Activated naive CD8-positive, alpha-beta T cell treated with anti-CD3 and anti-CD28 coated beads, Interleukin-2, amount 10 ng/mL, durations not matched to agents 7 days and 5 days (primary cell): ENCODE measurements at places on chromosomes 4 and X. TPM values are rescaled to one million over a fixed set of nuclear protein-coding genes. Genes with fewer than 3 reads are reported as not detected.
A peak's percentile ranks its signal among the peaks of the same experiment; 100 is the strongest.

- peaks cover 4% of the 10 kb centered on the region for H3K27me3 ChIP-seq
- no peaks in the 10 kb centered on the region for H3K4me1 ChIP-seq
- H3K27ac ChIP-seq: no peak overlapping the region
- H3K36me3 ChIP-seq: no peaks in the 10 kb centered on the region
- DNase-seq: no peak
Observed at GRCh38 chrX:3757510-3758025, 44.1 kb upstream of the PRKX start.

GRCh38 chrX:1507511-1508463 lies 29.2 kb downstream of the P2RY8 start:
- peaks cover 15% of the 10 kb centered on the region for H3K4me1 ChIP-seq
- DNase-seq: peak; percentile 36
- peaks cover 41% of the 10 kb centered on the region for H3K36me3 ChIP-seq
- H3K27me3 ChIP-seq: no peaks in the 10 kb centered on the region
- peak overlapping the region; percentile 26 for H3K4me3 ChIP-seq

GRCh38 chrX:6732101-6732500 lies 197.2 kb upstream of the VCX3A start:
- H3K27ac ChIP-seq: no peak overlapping the region
- no peak for DNase-seq
- no peaks in the 10 kb centered on the region for H3K4me1 ChIP-seq
- H3K36me3 ChIP-seq: no peaks in the 10 kb centered on the region
- H3K4me3 ChIP-seq: no peak overlapping the region

DNA sequence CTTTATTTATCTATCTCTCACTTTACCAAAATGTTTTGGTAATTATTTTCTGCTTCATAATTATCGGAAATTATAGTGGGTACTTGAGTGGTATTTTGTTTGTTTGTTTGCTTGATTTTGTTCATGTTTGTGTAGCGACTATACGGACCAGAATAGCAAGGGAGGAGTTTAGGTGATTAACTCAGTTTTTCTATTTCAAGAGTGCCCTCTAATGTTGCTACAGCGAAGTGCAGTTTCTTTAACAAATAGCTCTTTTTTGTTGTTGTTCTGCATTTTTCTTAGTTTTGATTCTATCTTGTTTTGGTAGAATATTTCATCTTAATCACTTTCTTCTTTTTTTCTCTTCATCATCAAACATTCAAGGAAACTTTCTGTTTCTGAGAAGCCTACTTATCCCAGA lies 40.8 kb upstream of the QRFPR start:
- H3K27me3 ChIP-seq: peaks cover 19% of the 10 kb centered on the region
- H3K27ac ChIP-seq: no peak overlapping the region

DNA sequence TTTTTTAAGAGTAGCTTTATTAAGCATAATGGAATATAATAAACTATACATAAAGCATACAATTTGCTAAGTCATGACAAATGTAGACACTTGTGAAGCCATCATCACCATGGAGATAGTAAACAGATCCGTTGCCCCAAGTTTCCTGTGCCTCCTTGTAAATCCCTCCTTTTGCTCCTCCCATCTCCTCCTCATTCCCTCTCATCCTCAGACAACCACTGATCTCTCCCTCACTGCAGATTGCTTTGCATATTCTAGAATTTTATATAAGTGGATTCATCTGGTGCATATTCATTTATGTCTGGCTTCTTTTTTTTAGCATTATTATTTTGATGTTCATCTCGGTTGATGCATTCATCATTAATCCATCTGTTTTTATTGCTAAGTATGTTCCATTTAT lies 67.0 kb downstream of the CYTL1 start:
- H3K36me3 ChIP-seq: no peaks in the 10 kb centered on the region
- no peaks in the 10 kb centered on the region for H3K4me1 ChIP-seq
- peaks cover 5% of the 10 kb centered on the region for H3K27me3 ChIP-seq
- no peak for DNase-seq

Gene PRDM8
- total RNA-seq: 9.5 TPM

Gene NAA11
- total RNA-seq: not detected

Gene KLHL2
- total RNA-seq: 35.8 TPM

Gene KIAA1210
- not detected for total RNA-seq
